ENCODE measurements at places on chromosomes 2 and 18.

DNA sequence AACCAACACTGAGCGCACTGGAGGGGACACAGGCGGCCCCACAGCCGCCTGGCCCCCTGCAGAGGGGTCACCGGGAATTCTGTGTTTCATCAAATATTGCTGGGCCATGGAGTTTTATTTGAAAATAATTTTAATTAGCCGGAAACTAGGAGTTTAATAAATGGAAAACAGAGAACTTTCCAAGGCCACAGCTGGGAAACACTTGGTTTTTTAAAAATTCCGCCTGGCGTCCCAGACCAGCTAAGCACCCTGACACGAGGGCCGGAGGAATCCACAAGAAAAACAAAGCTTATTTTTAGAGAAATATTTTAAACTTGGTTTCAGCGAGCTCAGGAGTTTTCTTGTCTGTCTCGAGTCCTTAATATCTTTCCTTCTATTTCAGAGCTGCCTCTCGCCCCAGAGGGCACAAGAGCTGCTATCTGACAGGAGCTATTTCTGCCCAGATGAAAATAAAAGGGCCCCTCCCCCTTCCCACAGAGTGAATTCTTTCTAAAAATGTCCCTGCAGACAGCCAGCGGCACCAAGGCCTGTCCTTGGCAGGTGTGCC lies 8.2 kb downstream of the ZFP36L2 start:
- no peak for DNase-seq

DNA sequence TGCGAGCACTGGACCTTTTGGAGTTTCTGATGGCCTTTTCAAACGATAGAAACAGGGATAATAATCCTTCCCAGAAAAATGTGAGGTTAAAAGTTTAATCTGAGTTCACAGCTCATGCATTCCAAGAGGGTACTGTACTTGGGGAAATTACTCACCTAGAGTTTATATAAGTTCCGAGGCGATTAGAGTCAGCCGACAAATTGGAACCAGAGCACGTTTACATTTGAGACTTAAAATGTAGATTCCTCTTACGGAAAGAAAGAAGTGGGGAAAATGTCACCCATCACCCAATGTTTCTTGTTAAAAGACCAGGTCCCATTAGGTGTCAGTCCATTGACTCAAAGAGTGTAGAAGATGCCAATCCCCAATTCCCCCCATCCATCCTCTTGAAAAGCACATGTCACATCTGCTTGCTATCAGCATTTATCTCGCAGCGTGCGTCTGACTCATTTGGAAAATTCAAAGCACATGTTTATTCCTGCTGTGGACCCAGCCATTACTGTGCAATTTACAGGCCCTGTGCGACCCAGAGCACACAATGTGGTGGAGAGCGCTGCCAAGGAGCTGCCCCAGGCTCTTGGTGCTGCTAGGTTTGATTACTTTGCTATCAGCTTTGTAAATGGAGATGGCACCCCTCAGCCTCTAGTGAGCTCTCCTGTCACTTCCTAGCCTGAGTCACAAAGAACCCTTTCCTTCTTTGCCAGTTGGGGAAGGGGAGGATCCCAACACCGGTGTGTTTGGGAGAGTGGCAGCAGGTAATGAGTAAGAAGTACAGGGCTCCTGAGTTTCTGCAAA lies 104.8 kb downstream of the COLEC12 start:
- DNase-seq: peak; percentile 26

GRCh38 chr2:134217924-134218323 lies 35.9 kb upstream of the MGAT5 start:
- DNase-seq: no peak

DNA sequence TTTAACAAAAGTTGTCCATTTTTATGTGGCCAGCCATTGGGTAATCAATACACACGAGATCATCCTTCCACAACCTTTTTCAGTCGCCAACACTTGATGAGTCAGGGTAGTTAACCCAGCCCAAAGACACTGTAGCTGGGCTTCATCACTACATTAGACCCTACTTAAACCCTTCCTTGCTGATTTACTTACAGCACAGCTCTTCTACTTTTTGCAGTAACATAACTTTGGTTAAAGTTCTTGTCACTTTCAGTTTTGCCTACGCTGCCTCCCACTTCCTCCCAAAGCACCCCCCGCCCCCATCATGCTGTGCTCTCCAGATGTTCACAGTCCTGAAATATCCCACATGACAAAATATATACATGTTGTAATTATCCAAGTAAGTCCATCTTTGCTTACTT lies 103.6 kb downstream of the CDK15 start:
- DNase-seq: no peak

DNA sequence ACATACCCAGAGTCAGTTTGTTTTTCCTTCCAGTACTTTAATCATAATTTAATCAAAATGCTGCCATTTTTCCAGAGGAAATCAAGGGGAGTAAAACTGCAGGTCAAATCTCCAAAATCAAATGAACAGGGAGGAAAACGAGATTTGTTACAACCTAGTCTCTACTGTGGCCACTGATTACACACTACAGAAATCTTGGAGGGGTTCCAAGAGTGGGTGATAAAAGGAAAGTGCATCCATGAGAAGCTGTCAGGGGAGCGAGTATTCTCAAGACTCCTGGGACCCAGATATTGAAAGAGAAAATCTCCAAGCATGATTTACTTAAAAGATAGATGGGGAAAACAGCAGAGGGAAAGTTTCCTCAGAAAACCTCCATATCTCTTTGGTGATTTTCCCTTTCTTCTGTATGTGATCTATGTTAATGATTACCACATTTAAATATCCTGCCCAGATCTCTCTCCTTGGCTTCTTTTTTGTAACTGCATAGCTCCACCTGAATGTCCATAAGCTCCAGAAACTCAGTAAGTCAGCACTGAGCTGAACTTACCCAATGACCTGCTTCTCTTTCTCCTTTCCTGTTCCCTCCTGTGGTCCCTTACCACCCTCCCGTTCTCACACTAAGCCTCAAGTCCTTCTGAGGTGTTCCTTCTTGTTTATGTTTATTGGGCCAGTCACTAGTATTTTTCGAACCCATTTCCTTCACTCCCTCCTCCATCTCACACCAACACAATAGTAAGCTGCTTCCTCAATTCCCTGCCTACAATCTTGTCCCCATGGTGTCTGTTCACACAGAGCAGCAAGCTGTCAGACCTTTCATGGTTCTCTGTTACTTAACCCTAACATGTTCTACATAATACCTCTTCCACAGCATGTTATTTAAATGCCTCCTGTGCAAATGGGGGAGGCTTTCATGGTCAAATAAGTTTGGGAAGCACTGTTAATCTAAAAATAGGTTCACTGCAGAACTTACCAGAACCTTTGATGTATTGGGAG lies 73.9 kb upstream of the TWSG1 start:
- DNase-seq: no peak

DNA sequence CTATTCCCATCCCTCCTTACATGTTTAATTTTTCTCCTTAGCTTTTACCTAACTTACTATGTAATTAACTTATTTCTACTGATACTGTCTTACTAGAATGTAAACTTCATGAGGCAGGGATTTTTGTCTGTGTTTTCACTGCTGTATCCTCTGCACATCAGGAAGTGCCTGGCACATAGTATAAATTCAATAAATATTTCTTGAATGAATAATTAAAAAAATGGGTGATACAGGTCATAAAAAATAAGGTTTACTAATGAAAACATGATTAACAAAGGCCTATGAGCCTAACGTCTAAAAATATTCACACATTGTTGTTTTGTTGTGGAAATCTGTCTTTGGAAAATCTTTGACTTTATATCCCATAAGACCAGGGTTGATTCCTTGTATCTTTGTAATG lies 4.5 kb downstream of the RBKS start:
- no peak for DNase-seq

DNA sequence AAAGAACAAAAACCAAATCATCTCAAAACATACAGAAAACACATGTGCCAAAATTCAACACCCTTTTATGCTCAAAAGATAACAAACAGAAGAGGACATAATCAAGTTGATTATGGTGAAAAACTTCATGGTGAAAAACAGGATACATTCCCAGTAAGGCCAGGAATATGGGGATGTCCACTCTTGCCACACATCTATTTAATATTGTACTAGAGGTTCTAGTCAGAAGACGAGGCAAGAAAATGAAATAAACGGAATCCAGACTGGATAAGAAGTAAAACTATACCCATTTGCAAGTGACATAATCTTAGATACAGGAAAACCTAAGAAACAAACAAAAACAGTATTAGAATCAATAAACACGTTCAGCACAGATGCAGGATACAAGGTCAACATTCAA lies 40.8 kb downstream of the MAP3K2 start:
- no peak for DNase-seq

DNA sequence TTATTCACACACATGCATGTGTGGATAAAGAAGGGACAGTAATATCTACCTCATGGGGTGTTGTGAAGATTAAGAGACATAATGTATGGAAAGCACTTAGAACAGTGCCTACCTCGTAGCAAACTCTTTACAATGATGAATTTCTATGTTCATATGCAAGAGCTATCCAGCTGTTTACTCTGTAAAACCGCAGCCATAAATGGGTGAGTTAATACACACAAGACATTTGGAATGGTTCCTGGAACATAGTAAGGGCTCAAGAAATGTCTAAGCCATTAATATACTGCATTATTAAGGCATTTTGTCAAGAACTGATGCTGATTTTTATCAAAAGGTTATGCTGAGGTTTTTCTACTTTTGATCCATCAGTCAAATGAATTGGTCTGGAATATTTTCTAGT lies 1076.2 kb downstream of the TSN start:
- no peak for DNase-seq

DNA sequence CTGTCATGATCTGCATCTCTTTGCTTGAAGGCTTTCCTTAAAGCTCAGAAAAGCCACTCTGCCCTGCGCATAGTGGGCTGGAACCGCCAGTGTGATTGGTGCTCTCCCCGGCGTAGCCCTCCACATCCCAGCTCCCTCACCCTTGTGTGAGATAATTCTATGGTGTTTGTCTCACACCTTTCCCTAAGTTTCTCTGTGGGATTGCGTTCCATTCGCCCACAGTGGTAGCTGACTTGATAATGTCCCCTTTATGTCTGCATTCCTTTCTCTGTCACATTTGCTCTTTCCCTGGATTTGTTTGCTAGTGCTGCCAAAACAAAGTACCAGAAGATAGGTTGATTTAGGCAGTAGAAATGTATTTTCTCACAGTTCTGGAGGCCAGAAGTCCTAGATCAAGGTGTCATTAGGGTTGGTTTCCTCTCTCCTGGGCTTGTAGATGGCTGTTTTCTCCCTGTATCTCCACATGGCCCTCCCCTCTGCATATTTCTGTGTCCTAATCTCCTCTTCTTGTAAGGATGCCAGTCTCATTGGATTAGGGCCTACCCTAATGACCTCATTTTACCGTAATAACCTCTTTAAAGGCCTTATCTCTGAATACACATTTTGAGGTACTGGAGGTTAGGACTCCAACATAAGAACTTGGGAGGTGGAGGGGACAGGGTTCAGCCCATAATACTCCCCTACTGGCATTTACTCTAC lies 7.4 kb upstream of the TMEM87B start:
- no peak for DNase-seq

DNA sequence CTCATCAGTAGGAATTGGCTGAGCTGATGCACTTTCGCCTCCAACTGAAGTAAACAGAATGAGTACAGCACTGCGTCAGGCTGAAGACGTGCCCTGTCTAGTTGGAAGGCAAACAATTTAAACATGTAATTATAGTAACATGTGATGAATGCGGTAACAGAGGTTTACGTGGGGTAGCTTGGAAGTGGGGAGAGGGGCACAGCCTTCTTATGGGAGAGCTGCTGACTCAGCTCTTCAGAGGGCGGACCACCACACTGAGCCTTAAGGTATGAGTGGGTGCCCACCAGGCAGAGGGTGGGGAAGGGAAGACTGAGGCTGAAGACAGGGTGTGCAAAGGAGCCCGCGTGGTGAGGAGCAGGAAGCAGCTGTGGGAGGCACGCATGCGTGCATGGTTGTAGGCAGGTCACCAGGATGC lies 6.2 kb upstream of the EHD3 start:
- DNase-seq: no peak

Data from brain (organoid and tissue), 16 donors.